ENCODE measurements at places on chromosomes 7 and 10. TPM values are rescaled to one million over a fixed set of nuclear protein-coding genes. Genes with fewer than 3 reads are reported as not detected.

DNA sequence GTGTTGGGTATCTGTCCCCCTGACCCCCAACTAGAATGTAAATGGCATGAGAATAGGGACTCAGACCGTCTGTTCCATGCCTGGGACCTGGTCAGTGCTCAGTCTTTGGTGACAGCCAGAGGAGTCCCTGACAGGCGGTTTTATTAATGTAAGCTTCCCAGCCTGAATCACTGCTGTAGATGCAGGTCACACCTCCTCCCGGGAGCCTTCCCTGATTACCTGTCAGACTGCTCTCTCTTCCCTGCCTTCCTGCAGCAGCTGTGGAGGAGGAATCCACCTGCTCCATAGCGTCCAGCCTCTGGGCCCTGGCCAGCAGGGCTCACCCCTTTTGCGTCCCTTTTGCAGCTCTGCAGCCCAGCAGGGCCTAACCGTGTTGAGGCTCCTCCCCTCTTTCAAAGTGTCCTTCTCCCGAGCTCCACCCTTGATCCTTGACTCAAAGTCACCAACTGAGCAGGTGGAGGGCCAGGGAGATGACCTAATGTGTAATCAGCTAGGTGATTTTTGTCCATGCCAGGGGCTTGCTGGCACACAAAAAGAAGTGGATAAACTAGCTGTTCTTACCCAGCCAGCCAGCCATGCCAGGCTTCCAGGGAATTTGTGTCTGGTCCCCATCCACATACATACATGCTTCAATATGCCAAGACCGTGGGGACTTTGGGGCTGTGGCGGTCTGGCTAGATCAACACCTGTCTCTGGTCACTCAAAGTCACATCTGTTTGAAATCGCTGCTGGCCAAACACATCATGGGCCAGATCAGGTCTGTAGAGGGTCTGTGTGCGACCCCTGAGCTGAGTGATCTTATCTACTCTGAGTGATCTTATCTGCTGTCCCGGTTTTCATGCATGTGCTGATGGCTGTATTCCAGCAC, 195.1 kb downstream of the CCDC3 start:
- no peaks in the 10 kb centered on the region for H3K4me1 ChIP-seq
- no peaks in the 10 kb centered on the region for H3K27me3 ChIP-seq
- no peak for DNase-seq
- no peak overlapping the region for H3K4me3 ChIP-seq
- no peaks in the 10 kb centered on the region for H3K36me3 ChIP-seq
- no peak overlapping the region for H3K27ac ChIP-seq

DNA sequence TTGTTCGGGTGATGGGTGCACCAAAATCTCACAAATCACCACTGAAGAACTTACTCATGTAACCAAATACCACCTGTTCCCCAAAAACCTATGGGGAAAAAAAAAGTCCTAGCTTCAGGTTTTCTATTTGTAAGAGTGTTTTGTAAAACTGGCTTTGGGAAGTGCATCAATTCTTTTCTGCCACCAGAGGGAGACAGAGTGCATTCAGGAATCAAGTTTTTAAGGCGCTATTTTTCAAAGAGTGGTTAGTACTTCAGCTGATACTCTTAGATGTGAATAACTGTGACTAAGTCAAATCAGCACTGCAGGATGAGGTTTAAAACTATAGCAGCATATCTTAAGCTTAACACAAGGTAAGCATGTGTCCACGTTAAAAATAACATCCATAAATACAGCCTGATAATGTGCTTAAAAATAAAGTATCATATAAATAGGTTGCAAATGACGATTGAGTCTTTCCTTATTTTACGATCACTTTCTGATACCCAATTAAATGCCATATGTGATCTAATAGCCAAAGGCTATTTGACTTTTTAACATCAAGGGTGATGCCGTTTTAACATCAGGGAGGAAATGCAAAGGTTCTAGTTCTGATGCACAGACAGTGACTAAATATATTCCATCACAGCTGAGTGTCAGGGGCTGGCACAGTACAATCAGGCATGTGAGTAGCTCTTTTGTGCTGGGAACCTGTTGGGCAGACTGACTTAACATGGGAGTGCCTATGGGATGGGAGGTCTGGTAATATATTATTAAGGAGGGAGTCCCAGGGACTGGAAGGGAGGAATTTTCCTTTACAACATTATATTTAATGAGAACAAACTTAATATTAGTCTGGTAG, 10.6 kb upstream of the LYZL2 start:
- no peaks in the 10 kb centered on the region for H3K36me3 ChIP-seq
- DNase-seq: no peak
- no peak overlapping the region for H3K27ac ChIP-seq
- H3K4me1 ChIP-seq: peaks cover 11% of the 10 kb centered on the region

GRCh38 chr7:77427996-77428603, 12.0 kb upstream of the GSAP start:
- peaks cover 39% of the 10 kb centered on the region for H3K4me1 ChIP-seq
- H3K4me3 ChIP-seq: no peak overlapping the region
- H3K27me3 ChIP-seq: no peaks in the 10 kb centered on the region
- H3K27ac ChIP-seq: peak overlapping the region; percentile 84

Gene TCAF2
- 3.1 TPM for total RNA-seq

- no peaks in the 10 kb centered on the region for H3K27me3 ChIP-seq
- no peak for DNase-seq
- H3K36me3 ChIP-seq: no peaks in the 10 kb centered on the region
- no peaks in the 10 kb centered on the region for H3K4me1 ChIP-seq
- H3K27ac ChIP-seq: no peak overlapping the region
Observed at GRCh38 chr7:126996659-126997058, 256.1 kb downstream of the GRM8 start.

GRCh38 chr7:33753881-33754525, 151.3 kb upstream of the BMPER start:
- no peak overlapping the region for H3K27ac ChIP-seq
- DNase-seq: no peak
- H3K36me3 ChIP-seq: no peaks in the 10 kb centered on the region
- peaks cover 10% of the 10 kb centered on the region for H3K4me1 ChIP-seq
- no peaks in the 10 kb centered on the region for H3K27me3 ChIP-seq
- no peak overlapping the region for H3K4me3 ChIP-seq

GRCh38 chr10:58013406-58013805, 254.3 kb downstream of the IPMK start:
- H3K36me3 ChIP-seq: no peaks in the 10 kb centered on the region
- no peak overlapping the region for H3K27ac ChIP-seq
- H3K27me3 ChIP-seq: no peaks in the 10 kb centered on the region
- H3K4me3 ChIP-seq: no peak overlapping the region

DNA sequence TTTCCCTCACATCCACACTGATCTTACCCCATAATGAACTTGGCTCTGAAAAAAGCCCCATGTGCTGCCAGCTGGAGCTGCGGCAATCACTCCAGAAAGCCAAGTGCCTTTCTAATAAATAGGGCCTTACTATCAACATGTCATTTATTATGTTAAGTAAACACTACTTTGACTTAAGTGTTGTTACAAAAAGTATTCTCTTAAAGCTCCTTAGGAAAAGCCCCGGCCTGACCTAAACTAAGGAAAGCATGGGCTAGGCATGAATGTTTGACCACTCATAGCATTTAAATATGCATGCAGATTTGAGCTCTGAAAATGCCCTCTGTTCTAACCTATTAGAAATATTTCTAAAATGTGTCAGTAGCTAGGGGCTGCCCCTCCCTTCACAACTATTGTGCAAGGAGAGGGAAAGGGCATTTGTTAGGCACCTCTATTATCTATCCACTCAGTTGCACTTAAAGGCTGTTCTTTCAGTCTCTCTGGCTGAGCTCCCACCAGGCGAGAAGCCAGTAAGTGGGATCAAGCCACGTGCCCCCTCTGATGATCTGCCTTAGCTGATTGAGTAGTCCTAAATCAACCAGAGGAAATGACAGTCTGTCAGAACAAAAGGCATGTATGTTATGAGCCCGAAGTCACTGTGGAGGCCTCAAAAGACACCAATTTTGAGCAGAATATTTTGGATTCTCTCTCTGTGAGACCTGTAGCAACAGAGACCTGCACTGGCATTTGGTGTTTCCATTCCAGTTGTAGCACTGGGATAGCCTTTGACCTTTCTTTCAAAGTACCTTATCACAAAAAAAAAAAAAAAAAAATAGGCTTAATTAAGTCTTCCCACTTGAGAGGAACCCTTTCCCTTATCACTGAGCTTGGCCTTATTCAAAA, 77.1 kb downstream of the ITGB8 start:
- no peak overlapping the region for H3K4me3 ChIP-seq
- H3K36me3 ChIP-seq: no peaks in the 10 kb centered on the region
- no peaks in the 10 kb centered on the region for H3K27me3 ChIP-seq
- H3K27ac ChIP-seq: peak overlapping the region; percentile 58
- peaks cover 6% of the 10 kb centered on the region for H3K4me1 ChIP-seq

- DNase-seq: no peak
- peaks cover 1% of the 10 kb centered on the region for H3K4me1 ChIP-seq
- H3K4me3 ChIP-seq: no peak overlapping the region
- no peaks in the 10 kb centered on the region for H3K36me3 ChIP-seq
Observed at GRCh38 chr10:13801156-13801906, 214.6 kb downstream of the PRPF18 start.

GRCh38 chr10:132710036-132710686, 75.8 kb downstream of the NKX6-2 start:
- no peak overlapping the region for H3K27ac ChIP-seq
- H3K4me1 ChIP-seq: no peaks in the 10 kb centered on the region
- no peak for DNase-seq
- H3K36me3 ChIP-seq: peaks cover 65% of the 10 kb centered on the region
- H3K27me3 ChIP-seq: no peaks in the 10 kb centered on the region
- no peak overlapping the region for H3K4me3 ChIP-seq

DNA sequence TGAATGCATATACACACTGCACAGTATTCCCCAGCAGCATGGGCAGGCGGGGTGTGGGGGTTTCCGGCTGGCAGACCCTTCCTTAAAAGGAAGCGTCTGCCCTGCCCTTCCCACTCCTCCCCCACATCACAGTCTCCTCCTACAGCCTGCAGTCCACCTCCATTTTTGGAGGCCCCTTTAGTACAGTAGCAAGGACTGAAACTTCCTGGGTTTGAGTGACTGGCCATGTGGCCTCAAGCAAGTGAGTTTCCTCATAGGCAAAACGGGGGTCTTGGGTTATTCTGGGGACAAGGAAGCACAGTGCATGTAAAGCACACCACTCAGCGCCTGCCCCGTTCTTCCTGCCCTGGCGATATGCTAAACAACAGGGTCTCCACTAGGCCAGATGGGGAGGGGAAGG, 62.1 kb upstream of the COL13A1 start:
- no peaks in the 10 kb centered on the region for H3K36me3 ChIP-seq
- H3K4me3 ChIP-seq: no peak overlapping the region
- no peak for DNase-seq
- no peaks in the 10 kb centered on the region for H3K4me1 ChIP-seq
- no peak overlapping the region for H3K27ac ChIP-seq
- H3K27me3 ChIP-seq: no peaks in the 10 kb centered on the region

DNA sequence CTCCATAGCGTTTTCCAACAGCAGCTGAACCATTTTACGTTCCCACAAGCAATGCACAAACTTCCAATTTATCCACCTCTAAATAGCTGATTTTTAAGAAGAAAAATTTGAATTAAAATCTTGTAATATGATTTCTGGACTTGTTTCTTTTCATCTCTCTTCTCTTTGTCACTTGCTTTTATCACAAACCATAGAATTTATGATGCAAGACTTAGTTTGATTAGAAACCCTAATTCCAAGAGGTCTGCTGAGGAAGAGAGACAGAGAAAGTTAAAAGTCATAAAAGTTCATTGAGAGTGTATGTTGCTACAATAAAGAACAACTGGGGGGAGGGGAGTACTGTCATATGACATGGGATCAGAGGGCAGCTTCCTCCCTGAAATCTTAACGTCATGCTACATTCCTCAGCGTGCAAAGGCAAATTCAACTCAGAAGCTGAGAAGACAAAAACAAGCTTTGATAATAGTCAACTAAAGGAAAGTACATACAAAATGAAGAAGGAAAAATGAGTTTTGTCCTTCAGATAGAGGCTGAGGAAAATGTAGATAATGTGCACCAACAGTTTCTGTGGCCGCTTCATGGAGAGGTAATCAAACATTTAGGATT, 18.4 kb upstream of the CUBN start:
- H3K4me3 ChIP-seq: no peak overlapping the region
- DNase-seq: no peak
- no peaks in the 10 kb centered on the region for H3K27me3 ChIP-seq
- no peak overlapping the region for H3K27ac ChIP-seq

DNA sequence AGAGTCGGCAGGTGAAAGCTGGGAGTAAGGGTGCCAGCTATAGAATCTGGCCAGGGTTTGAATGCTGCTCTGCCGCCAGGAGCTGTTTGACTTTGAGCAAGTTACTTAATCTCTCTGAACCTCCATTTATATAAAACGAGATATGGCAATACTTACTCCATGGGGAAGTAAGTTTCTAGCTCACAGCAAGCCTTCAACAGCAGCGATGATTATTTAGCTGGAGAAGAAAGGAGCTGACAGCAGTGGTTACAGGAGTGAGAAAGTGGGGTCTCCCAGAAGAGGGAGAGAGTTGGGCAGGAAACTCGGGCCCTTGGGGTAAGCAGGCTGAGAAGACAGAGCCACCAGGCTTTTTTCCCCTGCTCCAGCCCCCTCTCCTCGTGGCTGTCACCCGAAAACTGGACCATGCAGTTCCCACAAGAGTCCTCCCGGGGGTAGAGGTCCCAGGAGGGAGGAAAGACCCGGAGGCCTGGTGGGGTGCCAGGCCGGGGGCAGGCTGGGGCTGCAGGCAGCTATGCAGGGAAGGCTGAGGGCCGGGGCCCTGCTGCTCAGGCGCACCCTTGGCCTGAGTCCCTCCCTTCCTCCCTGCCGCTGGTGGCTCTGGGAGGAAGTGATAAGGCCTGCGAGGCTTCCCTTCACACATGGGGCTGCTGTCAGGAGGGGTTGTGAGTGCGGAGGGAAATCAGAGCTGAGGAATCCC, 3.5 kb downstream of the NOS3 start:
- DNase-seq: peak; percentile 54
- peaks cover 34% of the 10 kb centered on the region for H3K4me1 ChIP-seq
- no peaks in the 10 kb centered on the region for H3K27me3 ChIP-seq
- H3K36me3 ChIP-seq: no peaks in the 10 kb centered on the region
- H3K4me3 ChIP-seq: peak overlapping the region; percentile 26

- H3K27me3 ChIP-seq: no peaks in the 10 kb centered on the region
- no peaks in the 10 kb centered on the region for H3K4me1 ChIP-seq
- no peak overlapping the region for H3K4me3 ChIP-seq
- no peak overlapping the region for H3K27ac ChIP-seq
Observed at GRCh38 chr7:46723742-46724141, 802.7 kb upstream of the IGFBP3 start.

Gene ITIH5
- 9.7 TPM for total RNA-seq

Gene FGL2
- 22.3 TPM for total RNA-seq

Gene SFTPA2
- 13,207 TPM for total RNA-seq

- no peaks in the 10 kb centered on the region for H3K27me3 ChIP-seq
- H3K4me1 ChIP-seq: no peaks in the 10 kb centered on the region
- no peak overlapping the region for H3K27ac ChIP-seq
- H3K36me3 ChIP-seq: no peaks in the 10 kb centered on the region
- H3K4me3 ChIP-seq: no peak overlapping the region
- DNase-seq: no peak
Observed at GRCh38 chr7:133233142-133233541, 19.7 kb upstream of the EXOC4 start.

Measured in upper lobe of left lung (tissue), 6 donors.